Stimulated activated CD4-positive, alpha-beta T cell treated with anti-CD3 and anti-CD28 coated beads, Interleukin-12 subunit alpha, Interleukin-12 subunit beta, amount 100 ng/mL, for 4 hours (primary cell): ENCODE measurements at places on chromosomes 7 and 10.

- no peak for DNase-seq
Observed at GRCh38 chr7:2710901-2711551, 23.0 kb downstream of the AMZ1 start.

GRCh38 chr7:152859781-152860191 lies 100.2 kb downstream of the ACTR3B start:
- no peak for DNase-seq

DNA sequence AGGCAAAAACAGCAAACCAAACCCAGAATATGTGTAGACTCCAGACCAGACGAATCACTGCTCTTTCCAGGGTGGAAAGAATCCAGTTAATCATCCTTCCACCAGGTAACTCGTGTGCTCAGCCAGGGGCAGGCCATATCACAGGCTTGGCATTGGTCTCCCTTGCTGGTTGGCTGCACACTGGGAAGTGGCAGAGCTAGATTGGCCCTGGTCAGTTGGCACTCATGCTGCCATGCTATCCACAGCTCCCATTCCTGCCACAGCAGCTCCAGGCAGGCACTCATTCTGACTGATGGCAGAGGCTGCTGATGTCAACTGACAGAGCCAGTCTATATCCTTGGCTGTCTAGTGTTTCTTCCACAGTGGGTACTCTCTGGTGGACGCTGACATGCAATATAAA lies 9.7 kb upstream of the GDF10 start:
- DNase-seq: no peak

- no peak for DNase-seq
Observed at GRCh38 chr10:4267086-4267773, 482.2 kb upstream of the KLF6 start.

DNA sequence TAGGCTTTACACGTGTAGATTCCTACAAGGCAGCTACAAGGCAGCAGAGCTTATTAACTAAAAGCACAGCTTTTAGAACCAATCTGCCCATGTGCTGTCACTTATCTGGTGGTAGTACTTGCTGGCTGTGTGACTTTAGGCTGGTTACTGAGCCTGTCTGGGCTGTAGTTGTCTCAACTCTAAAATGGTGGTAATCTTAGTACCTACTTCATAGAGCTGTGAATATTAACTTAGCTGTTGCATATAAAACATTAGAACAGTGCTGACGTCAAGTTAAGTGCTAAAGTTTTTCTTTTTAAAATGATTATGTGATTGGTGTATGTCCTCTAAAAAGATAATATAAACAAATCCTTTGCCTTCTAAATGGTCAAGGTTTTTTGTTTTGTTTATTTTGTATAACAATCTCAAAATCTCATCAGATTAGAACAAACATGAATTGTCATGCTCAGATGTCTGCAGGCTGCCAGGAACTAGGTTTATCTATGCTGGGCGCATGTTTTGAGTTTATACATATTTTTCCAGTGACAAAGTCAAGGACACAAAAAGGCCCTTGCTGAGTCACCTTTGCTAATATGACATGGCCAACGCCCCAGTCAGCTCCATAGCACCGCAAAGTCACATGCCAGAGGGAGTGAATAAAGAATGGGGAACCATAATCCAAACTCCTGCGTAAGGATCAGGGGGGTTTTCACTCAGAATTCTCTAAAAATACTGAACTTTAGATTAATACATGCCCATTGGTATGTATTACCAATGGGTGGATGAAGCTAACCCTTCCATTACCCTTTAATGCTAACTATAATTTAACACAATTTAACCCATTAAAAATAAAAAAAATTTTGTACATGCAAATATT lies 39.8 kb upstream of the ARL4A start:
- no peak for DNase-seq

- DNase-seq: no peak
Observed at GRCh38 chr10:11015446-11015934, 2.2 kb upstream of the CELF2 start.

DNA sequence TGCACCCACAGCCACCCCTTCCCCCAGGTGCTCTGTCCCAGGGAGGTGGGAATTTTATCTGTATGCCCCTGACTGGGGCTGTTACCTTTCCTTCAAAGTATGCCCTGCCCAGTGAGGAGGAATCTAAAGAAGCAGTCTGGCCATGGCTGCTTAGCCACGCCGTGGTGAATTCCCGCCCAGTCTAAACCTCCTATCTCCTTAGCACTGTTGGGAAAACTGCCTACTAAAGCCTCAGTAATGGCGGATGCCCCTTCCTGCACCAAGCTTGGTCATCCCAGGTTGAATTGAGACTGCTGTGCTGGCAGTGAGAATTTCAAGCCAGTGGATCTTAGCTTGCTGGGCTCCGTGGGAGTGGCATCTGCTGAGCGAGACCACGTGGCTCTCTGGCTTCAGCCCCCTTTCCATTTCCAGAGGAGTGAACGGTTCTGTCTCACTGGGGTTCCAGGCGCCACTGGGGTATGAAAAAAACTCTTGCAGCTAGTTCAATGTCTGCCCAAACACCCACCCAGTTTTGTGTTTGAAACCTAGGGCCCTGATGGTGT lies 87.2 kb downstream of the ABCC2 start:
- no peak for DNase-seq
